ENCODE measurements at places on chromosomes 5 and 9. TPM values are rescaled to one million over a fixed set of nuclear protein-coding genes. Genes with fewer than 3 reads are reported as not detected.

GRCh38 chr9:100134731-100135130 is 35.7 kb downstream of the INVS start:
- DNase-seq: no peak

- no peak for DNase-seq
Measured at GRCh38 chr5:13567819-13568218, 376.7 kb downstream of the DNAH5 start.

- DNase-seq: no peak
Measured at GRCh38 chr5:179762781-179763176, 30.2 kb downstream of the MAML1 start.

Gene ECM2
- total RNA-seq: 34.2 TPM

- no peak for DNase-seq
Measured at GRCh38 chr5:87735923-87736322, 323.2 kb upstream of the CCNH start.

Gene CCDC69
- total RNA-seq: 1.2 TPM

Gene UBLCP1
- 31.7 TPM for total RNA-seq

Gene GABRB2
- total RNA-seq: not detected

Gene ANGPTL2
- total RNA-seq: 39.0 TPM

Gene F2RL1
- 1.9 TPM for total RNA-seq

Gene FOXD4L5
- 0.51 TPM for total RNA-seq

Gene OTULINL
- total RNA-seq: 4.3 TPM

- no peak for DNase-seq
Measured at GRCh38 chr5:92580814-92581213, 1000.2 kb downstream of the NR2F1-AS1 start.

All from chondrocyte (in vitro differentiated cells).